ENCODE measurements at places on chromosomes 3 and 15.

DNA sequence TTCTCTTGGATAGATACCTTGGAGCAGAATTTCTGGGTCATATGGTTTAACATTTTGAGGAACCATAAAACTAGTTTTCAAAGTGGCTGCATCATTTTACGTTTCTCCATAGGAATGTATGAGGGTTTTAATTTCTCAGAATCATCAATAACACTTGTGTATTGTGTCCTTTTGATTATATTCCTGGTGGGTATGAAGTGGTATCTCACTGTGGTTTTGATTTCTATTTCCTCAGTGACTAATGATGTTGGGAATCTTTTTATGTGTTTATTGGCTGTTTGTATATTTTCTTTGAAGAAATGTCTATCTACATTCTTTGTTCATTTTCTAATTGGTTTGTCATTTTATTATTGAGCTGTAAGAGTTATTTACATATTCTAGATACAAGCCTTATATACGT lies 28.8 kb downstream of the CDIN1 start:
- DNase-seq, result no peak

- DNase-seq, result peak; percentile 28
Observed at GRCh38 chr15:29854413-29854812, 32.1 kb upstream of the TJP1 start.

DNA sequence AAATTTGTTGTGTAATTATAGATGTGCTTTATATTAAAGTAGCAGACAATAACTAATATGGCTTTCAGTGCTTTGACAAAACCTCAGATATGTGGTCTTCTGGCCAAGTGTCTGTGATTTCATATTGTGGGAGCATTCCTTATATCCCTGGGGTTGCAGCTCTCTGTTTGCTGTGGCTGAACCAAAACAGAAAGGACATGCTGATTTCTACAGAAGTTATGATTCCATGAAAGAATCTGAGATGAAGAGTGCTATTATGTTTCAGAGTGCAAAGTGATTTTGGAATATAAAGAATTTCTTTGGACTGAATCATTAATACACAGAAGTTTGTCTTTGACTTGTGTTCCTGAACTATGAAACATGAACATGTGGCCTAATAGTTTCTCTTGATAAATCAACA lies 36.5 kb downstream of the CDV3 start:
- DNase-seq, result no peak

DNA sequence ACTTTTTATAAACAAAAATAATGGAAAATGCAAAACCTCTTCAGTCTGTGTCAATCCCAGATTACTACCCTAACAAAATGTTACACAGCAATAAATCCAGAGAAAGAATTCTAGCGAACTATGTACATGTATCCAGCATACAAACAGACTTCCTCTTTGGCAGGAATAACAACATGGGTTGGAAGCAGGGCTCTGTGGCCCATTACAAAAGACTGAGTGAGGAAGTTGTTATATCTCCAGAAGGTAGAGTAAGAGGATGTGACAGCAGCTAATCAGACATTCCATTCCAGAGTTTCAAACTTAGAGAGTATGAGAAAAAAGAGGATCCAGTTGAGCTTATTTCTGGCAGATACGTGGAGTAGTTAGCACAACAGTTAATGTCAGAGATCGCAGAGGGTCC lies 294.0 kb upstream of the PLSCR5 start:
- DNase-seq, result no peak

- no peak for DNase-seq
Observed at GRCh38 chr15:43776101-43776717, 557 bp downstream of the ELL3 start.

- DNase-seq, result no peak
Observed at GRCh38 chr3:63972196-63972595, 51.1 kb downstream of the PSMD6 start.

DNA sequence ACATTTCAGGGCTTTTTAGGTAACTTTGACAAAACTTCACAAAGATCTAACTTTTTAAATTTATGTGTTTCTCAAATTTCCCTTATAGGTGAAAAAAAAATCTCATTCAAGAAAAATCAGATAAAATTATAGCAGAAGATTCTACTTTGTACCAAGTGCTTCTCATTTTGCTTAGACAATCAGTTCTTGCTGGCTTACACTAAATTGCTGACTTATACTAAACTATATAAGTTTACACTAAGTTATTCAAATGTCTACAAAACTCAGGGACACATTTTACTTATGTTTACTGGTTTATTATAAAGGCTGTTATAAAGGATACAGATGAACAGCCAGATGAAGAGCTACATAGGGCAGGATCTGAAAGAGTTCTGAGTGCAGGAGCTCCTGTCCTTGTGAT lies 195.1 kb downstream of the ZPLD1 start:
- DNase-seq, result no peak

DNA sequence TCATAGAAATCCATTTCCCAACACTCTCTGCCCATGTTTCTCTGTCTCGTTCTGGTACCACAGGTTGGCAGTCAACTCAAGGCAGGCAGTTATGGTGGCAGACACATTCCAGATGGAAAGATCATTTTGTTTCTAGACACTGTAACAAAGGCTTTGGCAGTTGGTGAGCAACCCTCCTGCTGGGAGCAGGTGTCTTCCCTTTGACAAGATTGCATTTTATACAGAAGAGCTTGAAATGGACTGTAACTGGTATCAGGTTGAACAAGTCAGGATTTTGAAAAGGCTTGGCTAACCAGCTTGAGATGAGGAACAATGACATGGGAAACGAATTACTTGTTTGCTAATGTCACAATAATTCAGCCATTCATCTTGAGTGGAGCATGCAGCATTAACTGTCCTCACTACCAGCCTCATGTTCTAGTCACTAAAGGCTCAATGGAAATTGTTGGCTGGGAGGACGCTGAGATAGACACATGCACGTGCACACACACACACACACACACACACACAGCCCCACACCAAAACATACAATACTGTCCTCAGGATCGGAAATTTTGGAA lies 170.0 kb downstream of the SEMA6D start:
- no peak for DNase-seq

GRCh38 chr3:118808723-118809122 lies 225.9 kb downstream of the IGSF11 start:
- no peak for DNase-seq

DNA sequence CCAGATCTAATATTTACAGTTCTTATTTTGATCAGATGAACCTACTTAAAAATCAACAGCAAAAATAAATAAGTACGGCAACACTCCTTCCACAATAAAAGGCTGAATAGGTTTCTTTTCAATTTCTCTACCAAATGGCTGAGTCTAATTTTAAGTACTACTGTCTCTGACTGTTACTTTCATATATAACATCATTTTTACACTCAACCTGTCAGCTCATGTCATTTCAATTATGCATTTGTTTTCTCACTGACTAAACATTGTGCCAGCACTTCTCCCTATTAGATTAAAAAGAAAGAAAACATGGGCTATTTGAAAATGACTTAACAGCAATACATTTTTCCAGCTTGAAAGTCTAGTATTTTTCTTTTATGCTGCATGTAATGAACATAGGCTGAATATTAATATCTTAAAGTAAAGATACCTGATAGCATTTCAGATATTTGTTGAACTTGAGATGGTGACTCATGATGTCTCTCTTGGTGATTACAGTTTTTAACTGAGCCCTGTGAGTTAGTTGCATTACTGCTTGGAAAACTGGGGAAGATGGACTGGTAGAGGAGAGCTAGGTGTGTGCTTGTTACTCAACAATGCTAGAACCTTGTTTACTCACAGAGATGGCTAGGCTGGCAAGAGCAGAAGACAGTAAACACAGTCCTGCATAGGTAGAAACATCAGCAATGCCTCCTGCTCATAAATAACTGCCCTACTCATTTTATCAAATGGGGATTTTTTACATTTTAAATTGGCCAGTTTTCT lies 73.9 kb downstream of the PEX5L start:
- DNase-seq, result no peak

- no peak for DNase-seq
Observed at GRCh38 chr3:46934072-46934471, 42.5 kb downstream of the CCDC12 start.

DNA sequence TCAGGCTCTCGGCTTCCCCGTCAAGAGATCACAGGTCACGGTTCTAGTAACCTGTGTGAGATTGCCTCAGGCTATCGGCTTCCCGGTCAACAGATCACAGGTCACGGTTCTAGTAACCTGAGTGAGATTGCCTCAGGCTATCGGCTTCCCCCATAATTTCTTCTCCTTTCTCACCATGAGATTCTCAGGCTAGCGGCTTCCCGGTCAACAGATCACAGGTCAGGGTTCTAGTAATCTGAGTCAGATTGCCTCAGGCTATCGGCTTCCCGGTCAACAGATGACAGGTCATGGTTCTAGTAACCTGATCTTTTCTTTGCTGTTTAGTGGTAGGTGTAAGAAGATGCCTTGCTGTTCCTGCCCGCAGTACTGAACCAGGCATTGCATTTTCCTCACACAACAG lies 418.2 kb upstream of the ZNF717 start:
- DNase-seq, result peak; percentile 5
